NCI-H1105 (cell line): ENCODE measurements at places on chromosomes 3 and 15.

DNA sequence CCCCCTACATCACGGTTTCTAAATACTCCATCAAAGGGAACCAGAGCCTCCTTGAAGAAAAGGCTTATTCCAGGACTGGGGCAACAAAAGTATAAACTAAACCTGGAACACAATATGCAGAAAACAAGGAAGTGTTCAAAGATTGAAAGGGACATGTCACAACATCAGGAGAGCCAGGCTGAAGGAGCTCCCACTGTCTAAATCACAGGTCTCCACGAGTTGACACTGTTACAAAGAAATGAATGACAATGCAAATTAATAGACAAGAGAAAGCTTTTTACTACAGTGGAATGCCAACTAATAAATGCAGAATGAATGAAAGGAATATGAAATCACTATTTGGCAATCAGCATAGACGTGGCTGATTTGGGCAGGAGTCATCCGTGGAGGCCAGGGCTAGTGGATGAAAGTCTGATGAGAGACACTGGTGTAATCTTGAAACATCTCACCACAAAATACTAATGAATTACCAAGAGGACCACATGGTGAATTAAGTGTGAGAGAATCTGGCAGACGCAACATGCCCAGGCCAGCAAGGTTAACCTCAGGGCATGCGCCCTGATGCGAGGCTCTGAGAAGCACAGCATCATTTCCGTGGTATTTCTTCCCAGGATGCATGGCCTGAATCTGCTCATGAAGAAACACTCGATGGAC lies 123.8 kb upstream of the TJP1 start:
- no peak for DNase-seq

DNA sequence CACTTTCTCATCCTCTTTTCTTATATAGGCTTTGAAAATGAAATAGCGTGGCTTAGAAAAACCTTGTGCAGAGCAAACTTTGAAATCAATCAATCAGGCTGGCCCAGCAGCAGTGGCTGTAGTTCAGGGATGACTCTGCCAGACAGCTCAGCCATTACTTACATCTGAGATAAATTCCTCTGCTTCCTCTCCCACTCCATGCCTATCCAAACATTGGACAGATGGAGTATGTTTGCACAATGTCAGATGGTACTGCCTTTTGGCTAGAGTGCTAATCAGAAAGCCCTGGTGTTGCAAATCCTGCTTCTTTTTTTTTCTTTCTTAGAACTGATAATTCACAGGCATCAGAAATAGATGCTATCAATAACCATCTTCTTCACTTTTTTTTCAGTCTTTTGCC lies 1065.1 kb downstream of the AGBL1 start:
- no peak for DNase-seq

GRCh38 chr3:33417066-33417673 lies 23.0 kb downstream of the UBP1 start:
- DNase-seq = no peak

GRCh38 chr3:117567906-117568305 lies 858.3 kb downstream of the TUSC7 start:
- DNase-seq = no peak

GRCh38 chr3:57972531-57973111 lies 35.6 kb upstream of the FLNB start:
- DNase-seq = no peak

- DNase-seq = no peak
These were observed 9.0 kb upstream of the C3orf33 start for GRCh38 chr3:155815030-155815545.
